ENCODE measurements at places on chromosomes 5 and 9. TPM values are rescaled to one million over a fixed set of nuclear protein-coding genes. Genes with fewer than 3 reads are reported as not detected.

MAPK9 gene
- 12.9 TPM for total RNA-seq

AGXT2 gene
- total RNA-seq: not detected

HK3 gene
- 4.4 TPM for total RNA-seq

DNA sequence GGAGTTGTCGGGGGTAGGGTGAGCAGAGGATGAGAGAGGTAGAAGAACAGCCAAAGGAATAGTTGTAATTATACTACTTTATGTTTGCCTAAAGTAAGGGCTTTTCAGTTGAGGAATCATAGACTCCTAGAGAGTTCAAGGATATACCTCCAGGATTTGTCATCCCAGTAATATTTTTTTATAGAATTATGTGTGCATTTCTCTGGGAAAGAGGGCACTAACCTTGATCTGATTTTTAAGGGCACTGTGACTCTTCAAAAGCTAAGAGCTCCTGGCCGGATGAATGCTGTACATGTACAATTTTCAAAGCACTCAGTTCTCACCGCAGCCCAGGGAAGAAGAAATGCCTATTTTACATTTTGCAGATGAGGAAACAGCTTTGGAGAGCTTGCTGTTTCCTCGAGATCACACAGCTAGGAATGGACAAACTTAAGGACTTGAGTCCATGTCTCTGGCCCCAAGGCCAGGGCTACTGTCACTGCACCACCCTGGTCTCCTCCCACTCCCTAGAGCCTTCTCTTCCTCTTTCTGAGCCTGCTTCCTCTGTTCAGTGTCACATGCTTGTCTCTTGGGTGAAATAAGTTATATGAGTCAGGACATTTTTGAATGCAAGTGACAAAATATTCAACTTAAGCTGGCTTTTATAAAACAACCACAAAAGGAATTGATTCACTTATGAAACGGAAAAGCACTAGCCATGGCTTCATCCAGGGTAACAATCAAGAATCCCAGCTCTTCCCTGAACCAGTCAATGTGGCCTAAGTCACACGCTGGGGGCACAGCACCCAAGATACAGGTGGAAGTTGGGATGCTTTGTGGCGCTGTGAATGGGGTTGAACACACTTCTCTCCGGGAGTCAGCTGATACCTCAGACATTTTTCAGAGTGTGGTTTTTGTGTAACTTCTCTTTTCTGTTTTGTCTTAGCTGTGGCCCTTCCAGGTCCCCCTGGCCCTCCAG, 45.7 kb upstream of the TGFBR1 start:
- H3K36me3 ChIP-seq: no peaks in the 10 kb centered on the region
- no peak for DNase-seq
- no peaks in the 10 kb centered on the region for H3K27me3 ChIP-seq
- no peak overlapping the region for H3K4me3 ChIP-seq
- H3K27ac ChIP-seq: peak overlapping the region; percentile 43

GRCh38 chr5:107979291-107979690, 308.6 kb upstream of the EFNA5 start:
- no peaks in the 10 kb centered on the region for H3K36me3 ChIP-seq
- no peak overlapping the region for H3K4me3 ChIP-seq
- no peak for DNase-seq

Measured in ascending aorta (tissue), 2 donors.